ENCODE measurements at places on chromosomes 13 and 19.
A peak's percentile ranks its signal among the peaks of the same experiment; 100 is the strongest.

DNA sequence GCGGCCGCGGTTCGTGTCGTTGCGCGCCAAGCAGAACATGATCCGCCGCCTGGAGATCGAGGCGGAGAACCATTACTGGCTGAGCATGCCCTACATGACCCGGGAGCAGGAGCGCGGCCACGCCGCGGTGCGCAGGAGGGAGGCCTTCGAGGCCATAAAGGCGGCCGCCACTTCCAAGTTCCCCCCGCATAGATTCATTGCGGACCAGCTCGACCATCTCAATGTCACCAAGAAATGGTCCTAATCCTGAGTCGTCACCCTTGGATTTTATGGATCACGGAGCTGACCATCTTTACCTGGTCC, 475 bp downstream of the MRPL57 start:
- no peak for DNase-seq

- no peak for DNase-seq
These were observed 64.5 kb upstream of the MCF2L start for GRCh38 chr13:112904436-112904960.

- no peak for DNase-seq
These were observed 363.3 kb downstream of the KCNRG start for GRCh38 chr13:50378509-50379044.

DNA sequence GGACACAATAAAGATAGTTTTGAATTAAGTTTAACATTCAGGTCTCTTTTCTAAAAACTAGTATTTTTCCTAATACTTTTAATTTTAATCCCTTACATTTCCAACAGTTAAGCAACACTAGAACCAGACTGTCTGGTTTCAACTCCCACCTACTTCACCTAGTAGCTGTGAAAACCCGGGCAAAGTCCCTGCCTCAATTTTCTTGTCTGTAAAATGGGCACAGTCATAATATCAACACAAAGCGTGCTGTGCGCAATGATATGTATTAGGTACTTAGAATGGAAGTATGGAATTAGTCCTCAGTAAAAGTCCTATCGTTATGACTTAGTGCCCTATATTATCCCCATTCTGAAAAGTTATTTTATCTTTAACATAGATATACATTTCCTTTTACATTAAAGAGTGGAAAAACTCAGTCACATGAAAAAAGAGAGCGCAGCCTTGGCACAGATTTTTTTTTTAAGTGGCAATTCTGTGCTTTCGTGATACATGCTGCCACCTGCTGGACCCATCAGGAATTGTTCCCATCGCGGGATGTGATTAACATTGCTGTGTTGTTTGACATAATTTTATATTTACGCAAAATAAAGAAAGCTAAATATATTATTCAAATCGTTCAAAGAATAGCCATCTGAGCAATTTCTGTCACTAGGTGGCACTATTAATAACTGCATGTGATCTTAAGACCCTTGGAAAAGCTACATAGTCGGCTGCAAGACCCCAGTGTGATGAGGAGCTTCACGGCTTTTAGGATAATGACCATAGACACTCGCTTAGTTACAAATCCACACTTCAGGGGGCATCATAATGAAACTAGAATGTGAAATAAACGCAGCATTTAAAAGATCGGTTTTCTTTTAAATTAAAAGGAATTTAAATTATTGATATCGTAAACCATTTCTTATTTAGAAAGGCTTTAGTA, 59.9 kb downstream of the LIG4 start:
- DNase-seq, result peak; percentile 59

- DNase-seq, result no peak
These were observed 1.8 kb downstream of the INSR start for GRCh38 chr19:7292352-7292949.

GRCh38 chr13:74562381-74562780, 428.2 kb upstream of the KLF12 start:
- DNase-seq, result no peak

GRCh38 chr13:32035716-32036115, 4.1 kb downstream of the FRY start:
- DNase-seq, result no peak

GRCh38 chr13:109816808-109817203, 30.4 kb upstream of the IRS2 start:
- DNase-seq, result no peak

GRCh38 chr19:11089254-11090013, at the start of gene LDLR:
Gene LDLR (plus strand): TSS chr19:11089463. CDS start chr19:11089549, 86 bp downstream.
- DNase-seq, result peak; percentile 68

- DNase-seq, result no peak
These were observed 11.5 kb downstream of the MAG start for GRCh38 chr19:35303357-35303915.

DNA sequence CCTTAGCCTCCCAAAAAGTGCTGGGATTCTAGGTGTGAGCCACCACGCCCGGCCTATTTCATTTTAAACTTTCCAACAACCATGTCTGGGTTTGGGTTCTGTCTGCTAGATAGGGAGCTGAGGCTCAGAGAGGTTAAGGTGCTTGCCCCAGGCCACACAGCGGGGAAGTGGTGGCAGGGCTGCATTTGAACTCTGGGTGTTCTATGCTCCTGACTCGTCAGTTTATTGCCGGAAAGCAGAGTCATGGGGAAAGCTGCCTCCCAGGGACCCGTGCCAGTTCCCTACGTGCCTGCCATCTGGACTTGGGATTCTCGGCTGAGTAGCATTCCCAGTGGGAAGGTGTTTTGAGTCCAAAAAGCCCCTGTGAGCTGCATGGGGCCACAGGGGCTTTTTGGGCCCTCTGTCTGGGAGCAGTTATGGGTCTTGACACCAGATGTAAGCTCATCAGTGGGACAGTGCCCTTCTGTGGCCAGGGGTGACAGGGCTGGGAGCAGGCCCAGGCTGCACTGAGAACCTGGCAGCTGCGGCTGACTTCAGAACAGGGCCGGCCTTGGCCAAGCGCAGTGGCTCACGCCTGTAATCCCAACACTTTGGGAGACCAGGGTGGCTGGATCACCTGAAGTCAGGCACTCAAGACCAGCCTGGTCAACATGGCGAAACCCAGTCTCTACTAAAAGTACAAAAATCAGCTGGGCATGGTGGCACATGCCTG, 10.9 kb downstream of the RFX1 start:
- no peak for DNase-seq

DNA sequence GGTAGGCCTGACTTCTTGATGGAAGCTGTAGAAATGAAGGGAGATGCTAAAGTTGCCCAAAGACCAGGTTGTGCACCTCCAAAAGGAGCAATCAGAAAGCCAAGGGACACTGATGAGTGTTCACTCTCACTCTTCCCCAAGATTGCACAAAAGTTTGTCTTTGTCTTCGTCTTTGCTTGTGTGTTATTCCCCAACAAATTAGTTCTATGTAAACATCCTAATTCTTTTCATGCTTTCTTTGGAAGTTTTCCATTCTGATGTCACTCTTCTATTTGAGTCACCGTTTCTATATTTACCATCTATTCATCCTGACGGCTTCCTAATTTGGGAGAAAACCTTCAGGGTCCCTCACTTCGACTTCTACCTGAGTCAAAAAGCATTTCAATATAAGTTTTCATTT, 3.7 kb upstream of the TMEM272 start:
- DNase-seq, result no peak

- no peak for DNase-seq
These were observed 253.8 kb downstream of the DNAJC15 start for GRCh38 chr13:43277142-43277541.

DNA sequence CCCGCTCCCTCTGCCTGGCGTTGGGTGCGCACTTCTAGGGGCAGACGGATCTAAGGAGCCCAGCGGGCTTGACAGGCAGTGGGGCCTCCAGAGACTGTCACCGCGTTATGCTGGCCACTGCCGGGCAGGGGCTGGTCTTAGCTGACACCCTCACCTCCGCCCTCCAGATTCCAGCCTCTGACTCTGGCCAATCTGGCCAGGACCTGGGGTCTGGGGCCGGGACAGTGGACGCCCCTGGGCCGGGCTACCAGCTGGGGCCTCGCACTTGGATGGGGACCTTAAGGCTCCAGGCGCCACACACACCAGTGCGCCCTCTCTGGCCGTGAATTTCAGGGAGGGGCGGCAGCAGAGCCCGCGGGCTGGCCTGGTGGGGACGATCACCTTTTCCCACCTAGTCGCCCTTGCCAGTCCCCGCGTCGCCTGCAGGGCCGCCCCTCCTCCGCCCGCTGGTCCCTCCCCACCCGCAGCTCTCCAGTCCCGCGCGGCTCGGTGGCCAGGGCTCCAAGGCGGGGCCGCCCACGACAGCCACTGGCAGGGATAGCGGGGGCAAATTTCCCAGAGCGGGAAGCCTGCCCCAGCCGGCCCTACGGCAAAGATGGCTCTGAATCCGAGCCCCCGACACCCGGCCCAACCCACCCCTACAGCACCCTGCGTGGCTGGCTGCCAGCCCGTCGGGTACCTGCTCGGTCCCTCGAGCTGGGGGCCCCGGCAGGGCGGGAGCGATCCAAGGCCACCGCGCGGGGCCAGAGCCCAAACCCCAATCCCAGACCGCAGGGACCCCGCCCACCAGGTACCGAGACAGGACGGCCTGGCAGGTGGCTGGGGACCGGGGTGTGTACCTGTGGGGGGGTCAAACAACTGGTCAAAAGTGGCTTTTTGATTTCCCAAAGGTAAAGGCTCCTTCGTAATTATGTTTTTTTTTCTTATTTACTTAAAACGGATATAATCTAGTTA, 6.1 kb upstream of the ZNF98 start:
- DNase-seq, result no peak

DNA sequence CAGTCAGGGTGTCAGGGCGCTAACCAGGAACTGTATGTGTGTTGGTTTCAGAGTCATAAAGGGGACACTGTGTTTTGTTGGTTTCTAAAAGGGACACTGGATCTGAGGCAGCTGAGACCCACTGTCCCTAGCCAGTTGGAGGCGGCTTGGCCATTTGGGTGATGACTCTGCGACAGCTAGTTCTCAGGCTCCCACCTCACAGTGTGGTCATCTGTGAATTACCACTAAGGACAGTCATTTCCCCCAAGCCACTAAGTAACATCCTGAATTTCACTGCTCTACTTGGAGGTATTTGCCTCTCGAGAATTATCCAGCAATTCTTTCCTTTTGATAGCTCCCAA, 51.5 kb downstream of the EPS15L1 start:
- no peak for DNase-seq

DNA sequence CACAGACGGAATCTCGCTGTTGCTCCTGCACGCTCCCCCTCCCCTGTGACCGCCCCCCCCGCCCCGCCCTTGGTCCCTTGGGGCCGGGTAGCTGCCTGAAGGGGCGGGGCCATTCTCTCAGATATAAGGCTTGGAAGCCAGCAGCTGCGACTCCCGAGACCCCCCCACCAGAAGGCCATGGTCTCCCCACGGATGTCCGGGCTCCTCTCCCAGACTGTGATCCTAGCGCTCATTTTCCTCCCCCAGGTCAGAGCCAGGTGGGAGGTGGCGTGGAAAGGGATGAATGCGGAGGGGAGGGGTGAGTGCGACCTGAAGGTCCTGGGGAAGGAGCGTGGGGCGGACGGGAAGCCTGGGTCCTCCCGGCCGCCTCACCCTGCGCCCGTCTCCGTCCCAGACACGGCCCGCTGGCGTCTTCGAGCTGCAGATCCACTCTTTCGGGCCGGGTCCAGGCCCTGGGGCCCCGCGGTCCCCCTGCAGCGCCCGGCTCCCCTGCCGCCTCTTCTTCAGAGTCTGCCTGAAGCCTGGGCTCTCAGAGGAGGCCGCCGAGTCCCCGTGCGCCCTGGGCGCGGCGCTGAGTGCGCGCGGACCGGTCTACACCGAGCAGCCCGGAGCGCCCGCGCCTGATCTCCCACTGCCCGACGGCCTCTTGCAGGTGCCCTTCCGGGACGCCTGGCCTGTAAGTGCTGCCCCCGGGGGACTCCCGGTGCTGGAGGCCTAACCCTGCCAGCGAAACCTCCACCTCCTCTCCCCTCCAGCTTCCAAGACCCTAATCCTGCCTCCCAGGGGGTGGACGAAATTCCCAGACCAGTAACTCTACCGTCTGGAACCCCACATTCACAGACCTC, at the start of gene DLL3:
DLL3 (plus strand) TSS at position 150 of the 845 bp plus-strand sequence; CDS start at position 178, 28 bp downstream.
- DNase-seq, result no peak

DNA sequence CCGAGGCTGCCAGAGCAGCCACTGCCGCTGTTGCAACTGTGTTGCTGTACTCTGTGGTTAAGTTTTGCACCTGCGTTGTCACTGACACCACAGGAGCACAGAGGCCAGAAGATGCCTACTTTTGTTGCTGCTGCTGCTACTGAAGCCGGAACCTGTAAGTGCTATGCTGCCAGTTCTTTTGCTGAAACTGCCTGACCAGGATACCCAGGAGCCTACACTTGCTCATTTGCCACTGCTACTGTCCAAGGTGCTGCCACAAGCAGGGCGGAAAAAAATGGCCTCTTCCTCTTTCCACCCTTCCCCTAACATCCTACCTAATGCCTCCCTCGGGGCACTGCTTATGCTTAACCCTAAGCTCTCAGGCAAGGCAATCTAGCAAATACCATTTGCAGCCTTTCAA, 29.0 kb upstream of the NBEA start:
- no peak for DNase-seq

DNA sequence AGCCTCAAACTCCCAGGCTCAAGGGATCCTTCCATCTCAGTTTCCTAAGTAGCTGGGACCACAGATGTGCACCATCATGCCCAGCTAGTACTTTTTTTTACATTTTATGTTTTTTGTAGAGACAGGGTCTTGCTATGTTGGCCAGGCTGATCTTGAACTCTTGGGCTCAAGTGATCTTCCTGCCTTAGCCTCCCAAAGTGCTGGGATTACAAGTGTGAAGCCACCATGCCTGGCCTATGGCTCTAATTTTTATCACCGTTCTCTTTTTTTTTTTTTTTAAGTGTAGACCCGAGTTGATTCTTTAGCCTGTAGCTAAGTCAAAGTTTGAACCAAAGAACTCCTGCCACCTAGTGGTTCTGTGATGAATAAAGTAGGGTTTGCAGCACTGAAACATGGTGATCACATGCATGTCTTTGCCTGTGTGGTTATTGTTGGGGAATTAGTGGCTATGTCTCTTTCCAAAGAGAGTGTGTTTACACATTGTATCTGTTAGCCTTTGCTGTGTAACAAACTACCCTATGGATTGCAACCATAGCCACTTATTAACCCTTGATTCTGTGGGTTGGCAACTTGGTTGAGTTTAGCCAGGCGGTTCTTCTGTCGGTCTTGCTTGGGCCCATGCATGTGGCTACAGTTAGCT, 11.6 kb downstream of the NFILZ start:
- no peak for DNase-seq

- DNase-seq, result no peak
These were observed 1503.5 kb downstream of the UQCRFS1 start for GRCh38 chr19:27709496-27709895.

- DNase-seq, result no peak
These were observed 13.8 kb upstream of the ZNF724 start for GRCh38 chr19:23263870-23264590.

DNA sequence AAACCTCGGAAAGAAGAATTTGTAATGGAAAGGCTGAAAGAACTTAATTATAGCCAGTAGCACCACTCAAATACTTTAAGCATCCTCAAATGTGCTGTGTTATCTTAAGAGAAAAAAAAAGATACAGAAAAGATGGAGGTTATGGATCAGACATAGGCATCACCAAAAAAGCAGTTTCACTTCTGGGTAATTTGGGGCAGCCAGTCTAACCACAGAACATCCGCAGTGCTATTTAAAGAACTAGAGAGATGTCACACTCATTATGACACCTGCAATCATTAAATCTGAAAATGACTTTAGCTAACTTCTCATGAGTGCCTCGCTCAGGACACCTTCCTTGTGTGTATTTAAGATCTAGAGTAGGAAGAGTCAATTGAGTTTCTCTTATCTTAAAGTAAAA, 211.8 kb downstream of the RBM26 start:
- peak; percentile 15 for DNase-seq
